ENCODE measurements at places on chromosomes 4 and X.

DNA sequence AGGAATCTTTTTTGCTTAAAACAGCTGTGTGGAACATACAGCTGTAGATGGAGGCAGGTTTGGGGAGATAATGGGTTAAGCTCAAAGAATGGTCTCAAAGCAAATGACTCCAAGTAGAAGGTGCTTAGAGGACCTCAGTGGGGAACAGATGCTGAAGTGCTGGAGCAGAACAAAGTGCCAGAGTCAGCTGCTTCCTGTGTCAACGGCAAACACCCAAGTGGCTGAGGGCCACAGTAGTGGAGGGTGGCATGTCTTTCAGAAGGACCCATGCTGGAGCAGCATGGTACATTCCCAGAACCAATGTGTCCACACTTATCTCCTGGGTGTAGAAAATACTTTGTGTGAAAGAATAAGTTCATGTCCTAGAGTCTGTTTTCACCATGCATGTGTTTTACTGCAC, 197.5 kb downstream of the CCNG2 start:
- no peak for DNase-seq

DNA sequence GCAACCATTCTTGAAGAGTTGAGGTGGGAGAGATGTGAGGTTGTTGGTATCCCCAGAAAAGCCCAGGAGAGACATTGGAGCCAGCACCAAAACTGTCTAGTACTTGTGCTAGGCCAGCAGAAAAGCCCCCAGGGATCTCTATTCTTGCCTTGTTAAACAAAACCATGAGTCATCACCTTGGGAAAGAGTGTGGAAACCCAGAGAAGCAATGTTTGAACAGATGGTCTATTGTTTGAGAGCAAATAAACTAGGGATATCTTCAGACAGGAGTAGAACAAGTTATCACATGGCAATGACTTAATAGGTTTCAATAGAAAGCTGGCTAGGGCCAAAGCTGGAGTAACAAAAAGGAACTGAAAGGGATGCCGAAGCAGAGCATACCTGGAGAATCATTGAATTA, 195.7 kb upstream of the CASK start:
- peak; percentile 21 for DNase-seq

DNA sequence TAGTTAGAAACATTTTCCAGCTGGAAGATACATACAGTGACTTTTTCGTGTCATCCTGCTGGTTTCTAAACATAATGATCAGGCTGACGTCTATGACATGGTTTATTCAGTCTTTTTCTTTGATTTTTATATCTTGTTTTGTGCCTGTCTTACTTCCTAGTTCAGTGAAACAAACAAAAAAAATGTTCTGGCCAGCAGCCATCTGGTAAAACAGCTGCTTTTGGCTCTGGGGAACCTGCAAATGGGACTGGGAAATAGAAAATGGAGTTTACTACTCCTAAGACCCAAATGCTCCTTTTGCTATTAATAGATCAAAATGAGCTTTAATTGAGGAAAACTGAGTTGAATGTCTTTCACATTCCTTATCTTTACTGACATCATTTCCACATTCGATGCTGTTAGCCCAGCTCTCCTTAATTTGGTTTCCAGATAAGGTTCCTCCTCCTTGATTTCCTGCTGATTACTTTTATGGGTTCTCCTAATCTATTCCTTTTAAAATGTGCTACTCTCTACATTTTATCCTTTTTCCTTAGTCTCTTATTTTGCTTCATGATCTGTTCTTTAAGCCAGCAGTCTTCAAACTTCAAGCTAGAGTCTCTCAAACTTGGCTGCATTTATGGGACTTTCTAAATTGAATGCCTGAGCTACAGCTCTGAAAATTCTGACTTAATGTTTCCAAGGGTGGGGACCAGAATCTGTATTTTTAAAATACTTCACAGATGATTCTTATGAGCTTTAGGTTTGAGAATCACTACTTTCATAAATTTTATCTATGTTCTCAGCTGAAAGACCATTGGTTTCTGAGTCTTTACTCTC, 499.5 kb downstream of the ANKRD50 start:
- DNase-seq = no peak

- no peak for DNase-seq
These were observed 90.8 kb downstream of the COL25A1 start for GRCh38 chr4:109211671-109212070.

- no peak for DNase-seq
These were observed 312.2 kb downstream of the FAT4 start for GRCh38 chr4:125626946-125627345.

DNA sequence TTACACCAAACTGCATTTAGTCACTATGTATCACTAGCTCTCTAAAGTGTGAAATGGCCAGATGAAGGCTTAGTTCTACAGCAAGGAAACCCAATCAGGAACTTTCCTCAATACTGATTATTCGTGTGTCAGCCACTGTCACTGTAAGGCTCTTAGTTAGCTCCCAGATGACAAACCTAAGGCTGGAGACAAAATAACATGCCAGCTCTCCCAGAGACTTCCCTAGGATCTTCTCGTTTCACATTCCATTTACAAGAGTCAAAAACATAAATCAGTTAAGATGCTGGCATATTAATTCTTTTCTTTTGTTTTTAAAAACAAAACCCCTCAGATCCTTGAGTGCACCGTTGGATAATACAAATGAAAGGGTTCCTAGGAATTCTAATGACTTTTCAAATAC, 88.2 kb upstream of the TFDP3 start:
- no peak for DNase-seq

DNA sequence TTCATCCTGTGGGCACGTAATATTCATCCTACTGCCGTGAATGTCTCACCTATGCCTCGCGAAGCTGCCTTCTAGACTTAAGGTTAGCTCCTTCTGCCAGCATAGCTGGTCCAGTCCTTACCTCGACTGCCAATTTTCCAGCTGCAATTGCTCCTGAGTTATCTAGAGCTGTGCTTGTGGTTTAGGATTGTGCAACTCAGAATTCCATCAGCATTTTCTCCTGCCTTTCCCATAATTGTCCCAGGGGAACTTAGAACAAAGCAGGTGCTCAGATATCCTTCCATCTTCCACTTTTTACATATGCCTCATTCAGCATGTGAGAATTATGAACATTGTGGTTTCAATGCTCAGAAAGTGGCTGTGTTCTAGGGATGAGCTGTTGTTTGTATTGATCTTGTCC, 131.4 kb upstream of the ADGRL3 start:
- DNase-seq = peak; percentile 57

- no peak for DNase-seq
These were observed 150.3 kb downstream of the FGF16 start for GRCh38 chrX:77597511-77597910.

DNA sequence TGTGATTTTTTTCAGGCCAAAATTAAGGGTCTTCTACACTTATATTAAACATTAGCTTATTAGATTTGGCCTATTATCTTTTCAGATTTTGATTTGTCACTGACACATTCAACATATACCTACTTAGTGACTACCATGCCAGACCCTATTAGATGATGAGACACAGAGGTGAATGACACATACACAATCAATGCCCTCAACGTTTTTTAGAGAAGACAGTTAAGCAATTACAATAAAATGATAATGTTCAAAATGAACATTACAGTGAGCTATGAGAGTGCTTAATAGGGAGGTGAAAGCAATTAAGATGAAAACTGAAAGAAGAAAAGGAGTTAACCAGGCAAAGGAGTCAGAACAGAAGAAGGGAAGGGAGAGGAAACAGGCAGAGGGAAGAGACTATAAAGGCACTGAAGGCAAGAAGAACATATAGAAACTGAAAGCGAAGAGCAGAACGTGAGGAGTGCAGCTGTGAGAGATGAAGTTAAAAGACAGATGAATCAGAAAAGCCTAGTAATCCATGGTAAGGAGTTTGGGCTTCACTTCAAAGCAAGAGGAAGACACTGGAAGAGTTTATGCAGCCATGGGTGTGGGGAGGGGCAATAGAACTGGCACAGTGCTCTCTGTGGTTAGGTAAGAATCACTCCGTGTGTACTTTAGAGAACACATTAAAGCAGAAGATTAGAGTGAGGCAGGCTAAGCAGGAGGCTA, 119.0 kb downstream of the REELD1 start:
- DNase-seq = no peak

DNA sequence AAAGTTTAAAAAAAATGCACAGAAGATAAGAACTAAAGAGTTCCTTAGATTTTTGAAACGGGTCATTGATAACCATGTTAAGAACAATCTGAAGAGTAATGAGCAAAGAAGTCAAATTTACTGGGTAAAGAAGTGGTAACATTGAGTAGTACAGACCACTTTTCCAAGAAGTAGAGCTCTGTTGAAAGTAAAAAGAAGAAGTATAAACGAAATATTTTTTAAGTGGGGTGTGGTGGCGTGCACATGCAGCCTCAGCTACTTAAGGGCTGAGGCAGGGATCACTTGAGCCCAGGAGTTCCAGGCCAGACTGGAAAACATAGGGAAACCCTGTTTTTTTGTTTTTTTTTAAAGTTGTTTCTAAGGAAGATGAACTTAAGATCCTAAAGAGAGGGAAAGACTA, 68.5 kb downstream of the UBA6 start:
- DNase-seq = no peak
